Sciatic nerve (tissue), 2 donors: ENCODE measurements at places on chromosomes 16 and 17. TPM values are rescaled to one million over a fixed set of nuclear protein-coding genes. Genes with fewer than 3 reads are reported as not detected.

- no peak for DNase-seq
Observed at GRCh38 chr17:2263183-2264066, 40.2 kb downstream of the SMG6 start.

GRCh38 chr16:17775061-17775460 is 304.3 kb upstream of the XYLT1 start:
- no peak for DNase-seq

Gene CHST4
- total RNA-seq = not detected

Gene NR1D1
- 69.8 TPM for total RNA-seq
